ENCODE measurements at places on chromosomes 11 and 22. TPM values are rescaled to one million over a fixed set of nuclear protein-coding genes. Genes with fewer than 3 reads are reported as not detected.

DNA sequence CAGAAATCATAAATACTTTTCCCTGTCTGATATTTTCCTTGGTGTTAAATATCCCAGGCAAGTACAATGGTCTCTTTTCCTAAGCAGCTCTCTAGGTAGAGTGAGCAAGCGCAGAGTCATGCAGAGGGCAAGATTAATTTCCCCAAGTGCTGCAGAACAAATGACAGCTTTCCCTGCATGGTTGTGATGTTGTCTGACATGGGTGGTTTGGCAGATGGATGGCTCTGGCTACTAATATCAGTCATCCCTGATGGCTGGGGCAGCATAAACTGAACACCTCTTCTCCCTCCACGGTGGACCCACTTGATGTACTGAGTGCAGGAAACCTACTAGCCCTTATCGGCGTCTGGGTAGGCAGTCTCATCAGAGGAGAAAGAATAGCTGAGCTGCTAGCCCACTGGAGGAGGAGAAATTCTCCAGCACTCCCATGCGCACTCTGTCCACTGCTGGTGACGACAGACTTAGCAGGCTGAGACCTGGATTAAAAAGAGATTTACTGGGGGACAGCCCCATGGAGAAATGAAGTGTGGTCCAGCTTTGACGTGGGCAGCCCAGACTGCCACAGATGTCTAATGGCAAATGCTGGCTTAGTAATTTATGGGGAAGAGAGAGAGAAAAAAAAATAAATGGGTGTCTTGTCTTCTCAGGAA, 202.9 kb downstream of the DBX1 start:
- no peak for DNase-seq
- H3K36me3 ChIP-seq, result no peaks in the 10 kb centered on the region
- no peaks in the 10 kb centered on the region for H3K4me1 ChIP-seq
- no peaks in the 10 kb centered on the region for H3K27me3 ChIP-seq
- no peak overlapping the region for H3K4me3 ChIP-seq

DNA sequence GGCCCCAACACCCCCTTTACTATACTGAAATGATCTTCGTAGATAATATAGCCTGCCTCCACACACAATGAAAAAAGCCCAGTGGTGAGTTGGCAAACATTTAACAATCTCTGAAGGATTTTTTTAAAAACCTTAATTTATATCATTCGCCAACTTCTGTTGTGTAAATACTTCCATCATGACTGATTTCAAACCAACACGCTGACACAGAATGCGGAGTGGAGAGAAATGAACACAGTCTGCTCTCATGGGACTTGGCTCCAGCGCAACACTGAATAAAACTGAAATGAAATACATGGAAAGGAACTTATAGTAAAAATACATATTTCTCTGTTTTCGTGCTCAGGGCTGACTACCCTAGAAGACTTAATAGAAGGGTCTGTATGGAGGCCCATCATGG, 61.3 kb upstream of the WNT11 start:
- H3K27ac ChIP-seq, result no peak overlapping the region
- H3K27me3 ChIP-seq, result no peaks in the 10 kb centered on the region
- DNase-seq, result no peak
- no peaks in the 10 kb centered on the region for H3K36me3 ChIP-seq
- no peak overlapping the region for H3K4me3 ChIP-seq

GRCh38 chr11:65558930-65559509, 861 bp upstream of the LTBP3 start:
- H3K27me3 ChIP-seq, result peaks cover 33% of the 10 kb centered on the region
- H3K4me1 ChIP-seq, result peaks cover 14% of the 10 kb centered on the region
- no peak overlapping the region for H3K27ac ChIP-seq
- no peaks in the 10 kb centered on the region for H3K36me3 ChIP-seq

GRCh38 chr11:69642549-69642912, 1.6 kb downstream of the CCND1 start:
- H3K27ac ChIP-seq, result no peak overlapping the region
- peaks cover 31% of the 10 kb centered on the region for H3K27me3 ChIP-seq
- H3K36me3 ChIP-seq, result no peaks in the 10 kb centered on the region
- H3K4me3 ChIP-seq, result peak overlapping the region; percentile 51
- no peak for DNase-seq

DNA sequence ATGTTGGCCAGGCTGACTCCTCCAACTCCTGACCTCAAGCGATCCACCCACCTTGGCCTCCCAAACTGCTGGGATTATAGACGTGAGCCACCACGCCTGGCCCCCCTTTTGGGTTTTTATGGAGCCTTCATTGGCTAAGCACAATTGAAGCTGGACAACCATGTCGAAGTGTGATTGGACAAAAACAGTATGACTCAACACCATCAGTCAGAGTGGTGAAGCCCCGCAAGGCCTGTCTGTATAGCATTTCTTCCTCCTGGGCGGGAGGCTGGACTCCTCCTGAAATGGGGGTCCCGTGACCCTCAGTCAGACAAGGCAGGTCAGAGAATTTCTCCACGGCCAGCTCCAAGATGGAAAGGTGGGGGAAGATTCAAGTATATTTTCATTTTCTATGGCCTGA, 3.1 kb upstream of the PARVB start:
- no peaks in the 10 kb centered on the region for H3K36me3 ChIP-seq
- no peak for DNase-seq
- H3K27ac ChIP-seq, result no peak overlapping the region
- H3K4me3 ChIP-seq, result no peak overlapping the region

- DNase-seq, result no peak
- no peaks in the 10 kb centered on the region for H3K27me3 ChIP-seq
- H3K4me1 ChIP-seq, result peaks cover 47% of the 10 kb centered on the region
Observed at GRCh38 chr11:57474803-57475115, 14.4 kb downstream of the RTN4RL2 start.

DNA sequence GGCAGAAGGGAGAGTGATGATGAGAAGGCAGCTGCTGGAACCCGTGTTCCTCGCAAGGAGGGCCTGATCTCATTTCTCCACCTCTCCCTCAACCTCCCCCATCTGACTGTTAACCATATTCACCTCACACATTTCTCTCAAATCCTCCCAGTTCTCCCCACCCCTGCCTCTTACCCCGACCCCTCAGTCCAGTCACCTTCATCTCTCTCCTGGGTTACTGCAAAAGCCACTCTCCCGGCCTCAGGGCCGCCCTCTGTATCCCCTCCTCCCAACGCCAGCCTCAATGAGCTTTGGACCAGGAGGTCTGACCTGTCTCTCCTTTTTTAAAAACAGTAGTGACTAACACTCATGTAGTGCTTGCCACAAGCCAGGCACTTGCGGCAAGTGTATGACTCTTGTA, 29.5 kb upstream of the LMO1 start:
- no peaks in the 10 kb centered on the region for H3K27me3 ChIP-seq
- no peaks in the 10 kb centered on the region for H3K4me1 ChIP-seq
- DNase-seq, result no peak
- H3K4me3 ChIP-seq, result no peak overlapping the region

GRCh38 chr11:130001461-130002351, 929 bp downstream of the PRDM10 start:
- no peaks in the 10 kb centered on the region for H3K27me3 ChIP-seq
- DNase-seq, result peak; percentile 6
- no peaks in the 10 kb centered on the region for H3K36me3 ChIP-seq
- peaks cover 32% of the 10 kb centered on the region for H3K4me1 ChIP-seq
- peak overlapping the region; percentile 99 for H3K27ac ChIP-seq
- peak overlapping the region; percentile 86 for H3K4me3 ChIP-seq

- H3K27ac ChIP-seq, result no peak overlapping the region
- H3K4me3 ChIP-seq, result no peak overlapping the region
- H3K4me1 ChIP-seq, result no peaks in the 10 kb centered on the region
- DNase-seq, result no peak
- no peaks in the 10 kb centered on the region for H3K36me3 ChIP-seq
Observed at GRCh38 chr11:37905707-37906417, 1307.8 kb upstream of the RAG2 start.

- no peak overlapping the region for H3K27ac ChIP-seq
- H3K36me3 ChIP-seq, result no peaks in the 10 kb centered on the region
- H3K27me3 ChIP-seq, result no peaks in the 10 kb centered on the region
- peaks cover 45% of the 10 kb centered on the region for H3K4me1 ChIP-seq
- no peak for DNase-seq
Observed at GRCh38 chr11:122852074-122852795, 13.9 kb downstream of the CRTAM start.

GRCh38 chr11:96340555-96340885, 2.5 kb downstream of the MAML2 start:
- no peaks in the 10 kb centered on the region for H3K27me3 ChIP-seq
- H3K4me3 ChIP-seq, result peak overlapping the region; percentile 100
- H3K4me1 ChIP-seq, result peaks cover 54% of the 10 kb centered on the region
- H3K36me3 ChIP-seq, result no peaks in the 10 kb centered on the region
- peak overlapping the region; percentile 93 for H3K27ac ChIP-seq

Gene SLC22A9
- not detected for polyA plus RNA-seq

Gene ADORA2A
- polyA plus RNA-seq, result 10.4 TPM

Gene ANO1
- not detected for polyA plus RNA-seq

Gene CBLIF
- polyA plus RNA-seq, result not detected

Gene ABTB2
- polyA plus RNA-seq, result 0.25 TPM

Gene SOX6
- polyA plus RNA-seq, result not detected

Measured in CD14-positive monocyte (primary cell).